Hematopoietic multipotent progenitor cell (in vitro differentiated cells): ENCODE measurements at places on chromosomes 6 and 20. TPM values are rescaled to one million over a fixed set of nuclear protein-coding genes. Genes with fewer than 3 reads are reported as not detected.

DNA sequence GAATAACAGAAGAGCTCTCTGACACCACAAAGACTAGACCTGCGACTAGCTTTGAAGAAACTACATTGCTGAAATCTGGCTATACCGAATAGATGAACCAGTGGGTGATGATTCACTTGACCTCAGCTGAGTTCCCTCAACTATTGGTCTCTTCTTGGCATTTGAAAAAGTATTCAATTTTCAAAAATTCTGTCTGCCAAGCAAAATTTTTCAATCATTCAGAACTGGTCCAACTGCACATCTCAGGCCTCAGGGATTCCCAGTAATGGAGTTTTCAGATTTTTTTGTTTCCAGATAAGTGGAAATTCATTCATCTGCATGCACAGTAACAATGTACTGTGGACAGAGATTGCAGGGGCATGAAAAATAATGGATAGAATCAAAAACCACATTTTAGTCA lies 121.4 kb upstream of the NAA20 start:
- no peak for DNase-seq

DNA sequence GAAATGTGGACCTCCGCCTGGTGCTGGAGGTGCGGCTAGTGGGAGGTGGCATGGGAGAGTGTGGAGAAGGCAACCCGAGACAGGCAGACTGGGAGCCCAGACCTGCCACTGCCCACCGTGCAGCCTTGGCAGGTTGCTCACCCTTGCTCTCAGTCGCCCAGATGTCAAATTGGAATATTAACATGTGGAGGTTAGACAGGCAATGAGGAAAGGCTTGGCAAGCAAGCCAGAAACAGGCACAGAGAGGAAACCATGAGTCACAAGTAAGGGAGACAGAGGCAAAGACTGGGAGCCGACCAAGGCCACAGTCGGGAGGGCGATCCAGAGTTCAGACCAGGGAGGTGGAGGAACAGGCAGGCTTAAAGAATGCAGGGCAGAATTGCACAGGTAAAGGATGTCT lies 178.2 kb downstream of the FOXC1 start:
- no peak for DNase-seq

The LAMP5 gene
- total RNA-seq = under 0.01 TPM

DNA sequence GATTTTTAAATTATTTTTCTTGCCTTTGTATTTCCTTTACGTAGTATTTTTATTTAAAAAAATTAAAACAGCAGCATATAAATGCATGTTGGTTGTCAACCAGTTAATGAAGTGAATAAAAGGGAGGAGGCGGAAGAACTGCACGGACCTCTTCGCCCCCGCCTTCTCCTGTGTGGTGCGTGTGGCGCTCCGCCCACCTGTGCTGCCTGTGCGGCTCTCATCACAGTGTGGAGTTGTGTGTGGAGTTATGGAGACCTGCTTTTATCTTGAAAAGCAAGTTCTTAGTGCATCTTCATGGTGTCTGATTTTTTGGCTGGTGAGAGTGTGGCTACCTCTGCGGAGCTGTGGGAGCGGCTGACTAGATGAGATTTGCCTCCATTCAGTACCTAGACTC lies 58.4 kb downstream of the PTPN1 start:
- DNase-seq = no peak

DNA sequence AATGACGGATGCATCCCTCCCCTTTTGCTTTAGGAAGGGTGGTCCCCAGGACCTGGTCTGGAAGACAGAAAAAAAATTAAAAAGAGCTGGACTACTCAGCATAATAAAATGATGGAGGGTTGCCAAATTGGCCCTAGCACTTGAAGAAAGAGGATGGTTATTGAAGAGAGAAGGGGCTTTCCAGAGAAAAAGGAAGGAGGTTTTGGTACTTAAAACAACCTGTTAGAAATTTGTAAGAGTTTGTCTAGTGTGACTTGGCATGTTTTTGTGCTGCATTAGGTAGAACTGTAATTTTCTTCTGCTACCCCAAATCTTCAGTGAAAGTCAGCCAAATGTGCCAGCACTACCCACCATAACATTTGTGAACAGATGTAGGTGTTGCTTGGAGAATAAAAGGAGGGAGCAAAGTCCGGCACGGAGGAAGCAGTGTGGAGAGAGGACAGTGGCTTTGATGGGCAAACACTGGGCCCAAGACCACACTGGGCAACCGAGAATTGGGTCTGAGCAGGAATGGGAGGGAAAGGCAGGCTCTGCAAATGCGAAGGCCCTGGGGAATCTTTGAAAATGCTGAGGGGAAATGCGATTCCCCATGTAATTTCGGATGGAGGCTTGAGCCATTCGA lies 160.9 kb downstream of the QRSL1 start:
- DNase-seq = no peak

The ZBP1 gene
- total RNA-seq = 0.54 TPM

- DNase-seq = no peak
These were observed 808 bp downstream of the ULBP1 start for GRCh38 chr6:149964308-149965193.

DNA sequence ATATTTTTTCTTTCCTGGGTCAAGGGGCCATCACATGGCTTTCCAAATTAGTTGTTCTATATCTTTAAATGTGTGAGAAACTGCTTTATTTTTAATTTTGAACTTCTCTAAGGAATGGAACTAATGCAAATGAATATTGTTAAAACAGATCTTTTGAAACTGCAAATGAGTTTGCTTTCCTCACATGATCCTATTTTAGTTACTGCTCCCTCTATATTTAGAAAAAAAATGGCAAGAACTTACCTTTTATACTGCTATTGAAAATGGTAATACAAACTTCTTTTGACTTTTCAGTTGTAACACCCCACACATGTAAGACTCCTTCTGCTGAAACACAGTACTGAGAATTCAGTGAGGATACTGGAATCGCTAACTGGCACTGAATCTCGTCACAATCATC lies 15.9 kb downstream of the IFNGR1 start:
- no peak for DNase-seq

DNA sequence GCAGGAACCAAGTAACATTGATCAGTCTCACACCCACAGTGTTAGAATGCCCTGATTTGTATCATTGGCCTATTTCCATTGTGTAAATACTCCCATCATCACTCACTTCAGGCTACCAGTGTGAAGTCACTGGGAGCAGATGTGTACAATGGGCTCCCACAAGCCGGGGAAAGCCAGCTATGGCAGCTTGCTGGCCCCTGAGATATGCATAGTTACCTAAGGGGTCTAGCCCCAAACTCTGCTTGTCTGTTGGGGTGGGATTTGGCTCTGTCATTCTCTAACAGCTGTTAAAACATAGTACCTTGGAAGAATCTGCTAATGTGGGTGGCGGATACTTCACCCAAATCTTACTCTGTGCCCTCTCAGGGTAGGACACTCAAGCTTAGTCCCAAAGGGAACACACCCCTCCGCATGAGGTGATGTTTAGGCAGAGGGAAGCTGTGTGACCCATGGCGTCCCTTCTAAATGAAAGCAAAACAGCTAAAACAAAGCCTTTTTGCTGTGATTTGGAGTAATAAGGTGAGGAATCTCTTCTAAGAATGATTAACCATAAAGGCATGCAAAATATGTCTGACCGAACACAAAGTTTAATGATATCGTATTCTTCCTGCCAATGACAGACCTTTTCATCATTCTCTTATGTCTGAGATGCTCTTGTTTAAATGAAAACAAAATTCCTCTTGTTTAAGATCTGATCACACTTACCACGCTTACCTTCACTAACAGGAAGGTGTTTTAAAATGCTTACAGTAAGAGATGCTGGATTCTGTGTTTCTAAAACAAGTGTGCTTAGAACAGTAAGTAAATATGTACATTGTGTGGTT lies 45.9 kb upstream of the PXDC1 start:
- DNase-seq = no peak

The NKX2-2 gene
- not detected for total RNA-seq

DNA sequence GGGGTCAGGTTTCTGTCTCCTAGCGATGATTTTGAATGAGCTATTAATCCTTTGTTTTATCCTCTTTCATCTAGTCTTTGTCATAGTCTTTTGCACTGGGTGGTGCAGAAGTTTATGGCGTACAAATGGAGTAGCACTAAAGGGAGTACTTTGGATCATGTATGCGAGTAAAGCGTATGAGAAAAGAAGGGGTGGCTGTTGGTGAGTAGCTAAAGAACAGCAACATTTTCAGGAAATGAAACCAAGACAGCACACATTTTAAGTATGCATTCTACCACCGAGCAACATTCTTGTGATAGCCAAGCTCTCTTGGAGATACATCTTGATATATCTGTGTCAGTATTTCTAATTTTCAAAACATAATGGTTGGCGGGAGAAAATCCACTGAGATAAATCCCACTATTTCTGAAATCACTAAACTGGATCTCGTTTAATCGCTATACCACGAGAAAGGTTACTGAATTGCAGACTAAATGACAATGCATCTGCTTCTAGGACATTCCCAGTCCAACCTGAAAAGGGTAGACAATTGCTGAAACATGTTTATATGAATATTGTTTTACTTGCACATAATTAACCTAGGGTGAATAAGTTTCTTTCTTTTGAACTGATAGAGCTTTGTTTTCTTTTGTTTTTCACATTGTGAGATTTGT lies 196.1 kb downstream of the TRIM27 start:
- DNase-seq = no peak

GRCh38 chr6:134398453-134398852 lies 80.5 kb upstream of the SGK1 start:
- DNase-seq = peak; percentile 20

DNA sequence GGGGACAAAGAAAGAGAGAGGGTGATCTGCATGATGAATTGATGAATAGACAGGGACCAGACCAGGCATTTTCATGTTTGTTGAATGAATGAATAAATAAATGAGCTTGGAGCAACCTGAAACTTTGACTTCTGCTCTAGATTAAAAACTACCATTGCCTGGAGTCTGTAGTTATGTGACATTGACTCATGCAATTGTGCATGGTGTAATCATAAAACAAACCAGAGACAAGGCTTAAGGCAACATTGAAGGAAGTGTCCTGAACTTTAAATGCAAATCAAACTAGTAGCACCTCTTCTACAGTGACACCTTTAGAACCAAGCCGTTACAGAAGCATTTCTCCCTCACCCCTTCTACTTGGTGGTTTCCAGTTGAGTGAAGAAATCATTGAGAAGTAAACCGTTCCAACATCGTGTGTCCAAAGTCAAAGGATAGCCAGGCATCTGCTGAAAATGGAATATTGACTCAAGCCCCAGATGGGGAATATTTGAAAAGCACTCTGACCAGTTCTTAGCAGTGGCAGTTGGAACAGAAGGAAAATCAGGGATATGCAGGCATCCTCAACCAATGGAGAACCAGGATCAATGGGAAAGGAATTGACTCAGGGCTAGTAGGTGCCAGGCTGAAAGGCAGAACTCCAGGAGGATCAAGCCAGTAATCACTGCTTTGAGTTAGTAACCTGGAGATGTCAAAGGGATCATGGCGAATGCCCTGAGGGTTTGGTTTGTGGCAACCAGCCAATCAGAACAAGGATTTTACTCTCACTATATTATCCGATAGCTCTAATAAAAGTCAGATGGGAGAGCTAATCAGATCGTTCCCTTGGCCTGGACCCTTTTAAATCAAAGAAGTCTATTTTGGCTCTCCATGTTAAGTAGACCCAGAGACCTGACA lies 171.2 kb upstream of the TSHZ2 start:
- no peak for DNase-seq

The HLA-DQA2 gene
- total RNA-seq = 0.27 TPM

DNA sequence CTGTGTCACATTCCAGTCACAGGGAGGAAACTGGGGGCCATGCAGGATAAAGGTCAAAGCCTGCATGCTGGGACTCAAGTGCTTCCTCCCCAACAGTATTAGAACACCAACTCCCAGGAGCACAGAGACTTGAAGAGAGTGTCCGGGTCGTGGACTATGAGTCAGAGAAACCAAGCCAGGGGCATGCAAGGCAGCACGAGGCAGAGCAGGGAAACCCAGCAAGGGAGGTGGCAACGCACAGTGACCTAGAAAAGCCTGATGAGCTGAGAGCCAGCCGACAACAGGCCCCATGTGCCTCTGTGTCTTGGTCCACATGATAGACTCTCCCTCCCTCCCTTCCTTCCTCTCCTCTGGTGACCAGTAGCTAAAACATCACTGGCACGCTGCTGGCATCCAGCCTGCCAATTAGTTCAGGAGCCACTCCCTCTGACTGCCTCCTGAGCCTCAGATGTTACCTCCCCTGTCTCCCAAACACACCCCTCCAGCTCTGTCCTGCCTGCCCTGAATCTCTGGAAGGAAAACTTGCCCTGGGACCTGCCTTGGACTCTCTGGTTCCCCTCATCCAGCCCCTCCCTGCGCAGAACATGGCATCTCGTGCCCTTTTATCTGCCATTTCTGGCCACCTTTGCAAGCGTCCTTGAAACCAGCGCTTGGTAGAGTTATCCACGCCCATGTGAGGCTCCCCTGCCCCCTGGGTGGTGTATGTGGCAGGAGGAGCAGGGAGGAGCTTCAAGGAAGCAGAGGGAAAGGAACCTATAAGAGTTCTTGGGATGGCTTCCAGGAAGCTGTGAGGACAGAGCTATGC lies 16.2 kb upstream of the RNF39 start:
- DNase-seq = no peak

DNA sequence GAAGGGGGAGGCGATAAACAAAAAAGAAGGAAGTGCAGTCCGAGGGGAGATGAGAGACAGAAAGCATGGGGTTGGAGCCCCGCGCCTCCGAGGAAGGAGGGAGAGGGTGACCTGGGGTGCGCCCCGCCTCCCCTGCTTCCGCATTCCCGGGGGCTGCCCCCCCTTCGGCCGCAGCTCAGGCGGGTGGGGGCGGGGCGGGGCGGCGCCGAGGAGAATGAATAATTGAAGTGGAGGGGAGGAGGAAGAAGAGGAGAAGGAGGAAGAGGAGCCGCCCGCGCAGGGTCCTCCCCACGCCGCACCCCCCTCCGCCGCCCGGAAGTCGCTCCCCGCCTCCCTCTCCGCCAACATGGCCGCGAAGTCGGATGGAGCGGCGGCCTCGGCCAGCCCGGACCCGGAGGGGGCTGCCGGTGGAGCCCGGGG lies at the start of gene XKR7:
Gene XKR7, plus strand, starts transcription at position 322 of the 420 bp plus-strand sequence. Its CDS starts 25 bp downstream, at position 347.
- no peak for DNase-seq

The ZNF311 gene
- 0.27 TPM for total RNA-seq

The FNDC1 gene
- total RNA-seq = under 0.01 TPM

GRCh38 chr6:90288404-90288803 lies 8.2 kb downstream of the BACH2 start:
- no peak for DNase-seq

GRCh38 chr6:17101422-17102257 lies at the start of gene STMND1:
Gene STMND1 (plus strand): TSS chr6:17102050. CDS start chr6:17102258, 208 bp downstream.
- peak; percentile 34 for DNase-seq
